ENCODE measurements at places on chromosomes 2 and 18. TPM values are rescaled to one million over a fixed set of nuclear protein-coding genes. Genes with fewer than 3 reads are reported as not detected.

DNA sequence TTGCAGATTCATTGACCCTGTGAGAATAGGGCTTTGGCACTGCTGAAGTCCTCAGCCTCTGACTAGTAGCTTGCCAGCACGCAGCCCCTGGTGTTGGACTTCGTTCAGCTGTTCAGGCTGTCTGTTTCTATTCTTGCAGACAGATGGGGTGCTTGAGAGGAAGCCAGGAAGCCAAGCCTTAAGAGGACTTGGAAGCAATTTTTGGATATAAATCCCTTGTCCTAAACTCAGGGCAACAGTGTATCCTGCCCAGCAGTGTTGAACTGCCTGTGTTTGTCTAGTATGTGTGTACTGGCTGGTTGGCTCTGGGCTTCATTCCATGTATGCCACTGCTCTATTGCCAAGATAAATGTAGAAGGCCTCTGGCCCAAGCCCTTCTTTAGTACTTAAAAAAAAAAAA, 108.6 kb downstream of the COMMD1 start:
- H3K27me3 ChIP-seq, result no peaks in the 10 kb centered on the region
- H3K4me3 ChIP-seq, result no peak overlapping the region
- H3K27ac ChIP-seq, result peak overlapping the region; percentile 10
- peaks cover 5% of the 10 kb centered on the region for H3K4me1 ChIP-seq
- DNase-seq, result peak; percentile 62

GRCh38 chr2:215454519-215455246, 18.8 kb upstream of the FN1 start:
- no peak overlapping the region for H3K27ac ChIP-seq
- no peak for DNase-seq
- no peaks in the 10 kb centered on the region for H3K36me3 ChIP-seq

DNA sequence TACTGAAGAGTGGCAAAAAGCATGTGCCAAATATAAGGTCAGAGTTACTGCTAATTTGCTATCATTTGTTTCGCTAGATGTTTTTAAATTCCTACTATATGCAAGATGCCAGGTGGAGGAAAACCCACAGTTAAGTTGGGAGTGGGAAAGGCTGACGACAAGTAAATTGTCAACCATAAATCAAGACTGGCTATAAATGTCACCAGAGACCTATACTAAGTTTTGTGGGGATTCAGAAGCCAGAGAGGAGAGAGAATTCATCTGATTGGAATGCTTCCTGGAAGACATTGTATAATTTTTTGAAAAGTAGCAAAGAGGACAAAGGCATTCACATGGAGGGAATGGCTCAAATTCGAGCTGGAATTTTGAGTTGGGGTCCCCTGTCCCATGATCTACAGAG, 64.3 kb downstream of the CFAP221 start:
- H3K27me3 ChIP-seq, result no peaks in the 10 kb centered on the region
- H3K36me3 ChIP-seq, result no peaks in the 10 kb centered on the region
- H3K27ac ChIP-seq, result no peak overlapping the region
- DNase-seq, result no peak
- H3K4me3 ChIP-seq, result no peak overlapping the region

SAG gene
- 10.2 TPM for total RNA-seq
